ENCODE measurements at places on chromosomes 1 and 21. TPM values are rescaled to one million over a fixed set of nuclear protein-coding genes. Genes with fewer than 3 reads are reported as not detected.

DNA sequence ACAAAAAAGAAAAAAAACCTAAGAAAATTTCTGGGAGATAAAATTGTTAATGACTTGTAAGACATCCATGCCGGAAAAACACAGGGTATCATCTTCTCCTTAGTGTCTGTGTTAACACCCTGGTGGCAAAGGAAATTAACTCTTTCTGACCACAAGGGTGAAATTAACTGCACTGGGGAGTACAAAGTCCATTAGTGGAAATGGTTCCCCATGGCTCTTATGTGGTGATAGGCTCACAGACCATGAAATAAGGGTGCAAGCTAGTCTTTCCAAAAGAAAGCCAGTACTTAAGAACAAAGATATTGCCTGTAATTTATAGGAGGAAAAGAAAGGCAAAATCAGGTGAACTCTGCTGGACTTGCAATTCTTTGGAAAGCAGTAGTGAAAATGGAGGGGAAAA lies 185.4 kb downstream of the LRRIQ3 start:
- no peak overlapping the region for H3K4me3 ChIP-seq
- no peaks in the 10 kb centered on the region for H3K27me3 ChIP-seq
- no peaks in the 10 kb centered on the region for H3K36me3 ChIP-seq
- H3K27ac ChIP-seq, result no peak overlapping the region
- peaks cover 7% of the 10 kb centered on the region for H3K4me1 ChIP-seq

PLEKHG5 gene
- total RNA-seq, result 2.8 TPM

TMEM39B gene
- total RNA-seq, result 32.6 TPM

SMCP gene
- total RNA-seq, result not detected

GRCh38 chr1:10170239-10170574 lies 40.2 kb upstream of the KIF1B start:
- H3K4me1 ChIP-seq, result peaks cover 55% of the 10 kb centered on the region
- H3K4me3 ChIP-seq, result peak overlapping the region; percentile 51
- H3K36me3 ChIP-seq, result peaks cover 63% of the 10 kb centered on the region
- peak; percentile 52 for DNase-seq

- peaks cover 63% of the 10 kb centered on the region for H3K27me3 ChIP-seq
- H3K27ac ChIP-seq, result no peak within 1 kb of the TSS
- H3K36me3 ChIP-seq, result no peaks in the 10 kb centered on the region
- peak within 1 kb of the TSS; percentile 52 for H3K4me3 ChIP-seq
- DNase-seq, result peak; percentile 53
Observed at GRCh38 chr1:224615861-224616755, at the start of gene CNIH3. Gene CNIH3, plus strand, starts transcription at chr1:224616317. Its CDS starts 858 bp downstream, at chr1:224617175.

GRCh38 chr1:177211231-177211630 lies 40.5 kb downstream of the BRINP2 start:
- no peaks in the 10 kb centered on the region for H3K4me1 ChIP-seq
- no peak overlapping the region for H3K4me3 ChIP-seq
- H3K27ac ChIP-seq, result no peak overlapping the region
- no peaks in the 10 kb centered on the region for H3K27me3 ChIP-seq
- DNase-seq, result no peak

DNA sequence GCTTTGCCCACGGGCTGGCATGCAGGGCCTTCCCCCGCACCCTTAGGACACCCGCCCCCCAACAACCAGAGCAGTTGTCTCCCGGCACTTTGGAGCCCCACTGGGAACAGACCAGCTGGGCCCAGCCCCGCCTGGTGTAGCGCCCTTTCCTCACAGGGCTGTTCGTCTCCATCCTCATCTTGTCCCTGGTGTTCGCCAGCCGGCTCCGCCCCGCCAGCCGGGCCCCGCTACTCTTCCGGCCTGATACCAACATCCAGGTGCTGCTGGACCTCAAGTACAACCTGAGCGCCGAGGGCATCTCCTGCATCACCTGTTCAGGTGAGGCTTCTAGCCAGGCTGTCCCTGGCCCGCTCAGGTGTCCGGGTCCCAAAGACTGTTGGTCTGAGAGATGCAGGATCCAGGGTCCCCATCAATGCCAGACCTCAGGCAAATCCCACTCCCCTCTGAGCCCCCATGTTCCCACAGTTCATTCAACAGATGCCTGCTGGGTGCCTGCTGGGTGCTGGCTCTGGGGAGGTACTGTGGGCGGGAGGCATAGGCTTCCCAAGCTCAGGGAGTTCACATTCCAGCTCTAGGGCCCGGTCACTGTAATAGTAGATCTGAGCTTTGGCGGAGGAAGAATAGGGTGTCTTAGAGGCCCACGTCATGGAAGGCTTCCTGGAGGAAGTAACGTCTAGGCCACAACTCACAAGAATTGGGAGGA lies 41.7 kb downstream of the DISP3 start:
- no peaks in the 10 kb centered on the region for H3K27me3 ChIP-seq
- H3K4me3 ChIP-seq, result no peak overlapping the region
- no peak overlapping the region for H3K27ac ChIP-seq
- no peaks in the 10 kb centered on the region for H3K36me3 ChIP-seq

GRCh38 chr1:8562881-8563865 lies 245.3 kb downstream of the SLC45A1 start:
- H3K27ac ChIP-seq, result no peak overlapping the region
- H3K27me3 ChIP-seq, result no peaks in the 10 kb centered on the region
- peaks cover 15% of the 10 kb centered on the region for H3K4me1 ChIP-seq
- no peak for DNase-seq

LRRIQ3 gene
- 0.37 TPM for total RNA-seq

MAGOH gene
- 83.1 TPM for total RNA-seq

DNA sequence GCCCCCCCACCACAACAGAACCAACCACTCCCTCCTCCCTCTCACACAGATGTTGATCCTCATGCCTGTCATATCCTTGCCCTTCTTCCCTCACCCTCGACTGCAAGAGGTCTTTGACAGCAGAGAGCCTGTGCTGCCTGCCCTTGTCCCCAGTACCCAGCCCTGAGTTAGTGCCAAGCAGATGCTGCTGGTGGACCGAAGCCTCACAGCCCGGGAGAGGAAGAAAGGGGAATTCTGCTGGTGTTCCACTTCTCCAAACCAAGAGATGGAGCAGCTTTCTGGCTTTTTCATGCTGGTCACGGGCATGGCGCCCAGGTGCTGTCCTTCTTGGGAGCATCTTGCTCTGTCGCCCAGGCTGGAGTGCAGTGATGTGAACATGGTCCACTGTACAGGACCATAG lies 69.1 kb downstream of the SLC66A1 start:
- no peak overlapping the region for H3K4me3 ChIP-seq
- H3K4me1 ChIP-seq, result peaks cover 3% of the 10 kb centered on the region
- no peak for DNase-seq
- no peaks in the 10 kb centered on the region for H3K27me3 ChIP-seq

TNFRSF4 gene
- total RNA-seq, result 1.6 TPM

CNKSR1 gene
- total RNA-seq, result 2.2 TPM

DNA sequence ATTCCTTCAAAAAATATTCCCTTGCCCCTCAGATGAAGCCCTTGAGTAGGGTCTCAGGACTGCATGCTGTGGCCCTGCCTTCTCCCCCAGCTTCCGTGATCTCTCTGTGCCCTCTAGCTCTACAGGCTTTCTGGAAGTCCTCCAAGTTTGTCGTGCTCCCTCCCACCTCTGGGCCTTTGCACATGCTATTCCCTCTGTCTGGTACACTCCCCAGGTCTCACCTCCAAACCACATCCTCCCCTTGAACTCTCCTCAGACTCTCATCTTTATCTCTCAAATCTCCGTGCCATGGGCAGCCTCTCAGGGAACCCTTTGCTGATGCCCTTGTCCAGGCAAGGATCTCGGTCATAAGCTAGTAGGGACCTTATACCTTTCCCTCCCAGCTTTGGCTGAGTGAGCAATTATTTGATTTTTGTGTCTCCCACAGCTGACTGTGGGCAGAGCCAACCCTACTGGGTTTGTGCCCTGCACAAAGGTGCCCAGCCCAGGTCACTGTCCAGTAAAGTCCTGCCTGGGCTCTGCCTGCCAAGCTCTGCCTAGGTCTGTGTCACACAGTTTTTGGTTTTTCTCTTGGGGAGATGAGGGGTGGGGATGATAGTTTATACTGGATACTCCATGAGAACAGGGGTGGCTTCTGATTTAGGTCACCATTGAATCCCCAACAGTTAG lies 188.1 kb downstream of the ZNF281 start:
- no peak for DNase-seq
- H3K27me3 ChIP-seq, result peaks cover 12% of the 10 kb centered on the region
- H3K4me1 ChIP-seq, result peaks cover 27% of the 10 kb centered on the region
- no peak overlapping the region for H3K4me3 ChIP-seq

- peaks cover 2% of the 10 kb centered on the region for H3K27me3 ChIP-seq
- no peak for DNase-seq
- no peak overlapping the region for H3K4me3 ChIP-seq
- H3K36me3 ChIP-seq, result no peaks in the 10 kb centered on the region
Observed at GRCh38 chr1:87295445-87296110, 33.1 kb upstream of the LMO4 start.

NSL1 gene
- 55.0 TPM for total RNA-seq

SLAMF9 gene
- total RNA-seq, result not detected

UBL4B gene
- total RNA-seq, result not detected

- peak overlapping the region; percentile 11 for H3K27ac ChIP-seq
- DNase-seq, result peak; percentile 26
- H3K4me3 ChIP-seq, result peak overlapping the region; percentile 90
- H3K4me1 ChIP-seq, result peaks cover 19% of the 10 kb centered on the region
- peaks cover 1% of the 10 kb centered on the region for H3K27me3 ChIP-seq
Observed at GRCh38 chr1:150516050-150516591, 569 bp downstream of the FALEC start.

DNA sequence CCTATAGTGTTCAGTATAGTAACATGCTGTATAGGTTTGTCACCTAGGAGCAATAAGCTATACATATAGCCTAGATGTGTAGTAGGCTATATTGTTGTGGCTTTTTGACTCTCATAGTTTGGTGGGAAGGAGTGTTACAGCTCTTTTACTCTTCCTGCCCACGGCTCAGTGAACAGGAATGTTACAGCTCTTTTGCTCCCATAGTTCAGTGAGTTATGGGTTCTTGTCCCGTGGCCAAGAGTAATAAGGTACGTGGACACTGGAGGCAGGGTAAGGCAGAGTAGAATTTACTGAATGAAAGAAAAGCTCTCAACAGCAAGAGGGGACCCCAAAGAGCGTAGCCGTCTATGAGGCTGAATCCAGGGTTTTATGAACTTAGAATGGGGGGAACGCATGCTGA lies 734.3 kb downstream of the ADGRL2 start:
- no peak overlapping the region for H3K27ac ChIP-seq
- H3K4me1 ChIP-seq, result no peaks in the 10 kb centered on the region
- H3K27me3 ChIP-seq, result no peaks in the 10 kb centered on the region
- H3K36me3 ChIP-seq, result no peaks in the 10 kb centered on the region
- H3K4me3 ChIP-seq, result no peak overlapping the region
- no peak for DNase-seq

DNA sequence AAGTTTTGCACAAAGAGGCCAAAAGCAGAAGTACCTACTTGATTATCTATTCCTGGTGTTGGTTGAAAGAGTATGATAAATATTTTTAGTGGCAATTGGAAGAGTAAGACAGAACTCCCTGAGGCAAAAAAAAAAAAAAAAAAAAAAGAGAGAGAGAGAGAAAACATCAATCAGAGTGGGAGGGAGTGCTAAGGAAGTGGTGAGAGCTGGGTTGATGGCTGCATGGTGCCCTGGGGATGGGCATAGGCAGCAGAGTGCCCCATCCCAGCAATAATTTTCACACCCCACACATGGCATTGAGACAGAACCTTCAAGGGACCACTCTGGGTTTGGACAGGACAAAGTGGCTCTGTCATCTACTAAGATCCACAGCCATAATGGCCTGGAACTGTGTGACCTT lies 59.4 kb upstream of the FAM20B start:
- no peaks in the 10 kb centered on the region for H3K27me3 ChIP-seq
- H3K4me3 ChIP-seq, result no peak overlapping the region
- no peak overlapping the region for H3K27ac ChIP-seq
- no peaks in the 10 kb centered on the region for H3K4me1 ChIP-seq
- H3K36me3 ChIP-seq, result no peaks in the 10 kb centered on the region

CLIC6 gene
- 0.21 TPM for total RNA-seq

MXRA8 gene
- not detected for total RNA-seq

AHCTF1 gene
- total RNA-seq, result 30.4 TPM

GRCh38 chr1:15954316-15954715 lies 21.6 kb downstream of the ZBTB17 start:
- H3K36me3 ChIP-seq, result peaks cover 18% of the 10 kb centered on the region
- peaks cover 76% of the 10 kb centered on the region for H3K4me1 ChIP-seq
- no peak overlapping the region for H3K4me3 ChIP-seq
- H3K27ac ChIP-seq, result no peak overlapping the region
- no peaks in the 10 kb centered on the region for H3K27me3 ChIP-seq

ERICH3 gene
- not detected for total RNA-seq

GRCh38 chr1:6056572-6056948 lies 10.9 kb downstream of the KCNAB2 start:
- no peak for DNase-seq
- peaks cover 55% of the 10 kb centered on the region for H3K36me3 ChIP-seq
- no peaks in the 10 kb centered on the region for H3K27me3 ChIP-seq
- no peak overlapping the region for H3K27ac ChIP-seq
- H3K4me1 ChIP-seq, result no peaks in the 10 kb centered on the region

EPHB2 gene
- not detected for total RNA-seq

GRCh38 chr1:55007625-55008024 lies 8.9 kb downstream of the BSND start:
- H3K27me3 ChIP-seq, result peaks cover 4% of the 10 kb centered on the region
- H3K27ac ChIP-seq, result no peak overlapping the region
- no peak for DNase-seq
- H3K4me3 ChIP-seq, result no peak overlapping the region

TTC24 gene
- 18.6 TPM for total RNA-seq

DNA sequence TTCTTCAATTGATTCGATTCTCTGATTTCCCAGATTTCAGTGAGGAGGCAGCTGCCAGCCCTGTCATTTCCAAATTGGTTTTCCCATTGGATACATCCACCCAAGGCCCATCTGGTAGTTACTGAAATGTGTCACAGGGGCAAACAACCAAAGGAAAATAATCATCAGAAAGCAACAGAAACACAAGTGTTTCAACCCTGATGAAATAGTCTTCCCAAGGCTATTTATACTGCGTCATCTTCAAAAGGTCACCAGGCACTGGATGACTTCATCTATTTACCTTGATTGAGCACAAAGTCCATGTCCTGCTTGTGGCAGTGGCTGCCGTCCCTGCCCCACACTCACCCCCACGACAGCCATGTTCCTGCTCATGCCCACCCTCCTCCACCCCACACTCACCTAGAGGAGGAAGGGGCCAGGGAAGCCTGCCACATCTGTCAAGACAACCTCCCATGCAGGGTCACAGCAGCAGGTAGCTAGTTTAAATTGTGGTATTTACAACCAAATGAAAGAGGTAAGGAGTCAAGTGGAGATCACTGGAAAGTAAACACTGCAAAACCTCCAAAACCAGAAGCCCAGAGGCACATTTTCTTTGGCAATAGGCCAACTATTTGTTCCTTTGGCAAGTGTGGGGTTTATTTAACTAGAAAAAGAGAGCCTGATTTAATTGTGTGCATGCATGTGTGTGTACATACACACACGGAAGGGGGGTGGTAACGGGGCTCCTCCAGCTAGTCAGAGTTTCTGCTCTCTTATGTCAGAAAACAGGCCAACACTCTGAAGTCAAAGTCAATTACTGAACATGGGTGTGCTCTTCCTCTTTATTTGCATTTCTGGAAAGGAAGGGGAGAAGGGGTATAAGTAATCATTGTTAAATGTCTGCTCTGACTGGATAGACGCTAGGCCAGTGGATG lies 49.5 kb upstream of the RAB4A start:
- DNase-seq, result no peak
- H3K36me3 ChIP-seq, result no peaks in the 10 kb centered on the region
- no peak overlapping the region for H3K27ac ChIP-seq
- no peaks in the 10 kb centered on the region for H3K4me1 ChIP-seq
- no peak overlapping the region for H3K4me3 ChIP-seq

LRRC7 gene
- total RNA-seq, result 0.16 TPM

GRCh38 chr1:97832481-97832880 lies 88.4 kb downstream of the DPYD start:
- H3K27me3 ChIP-seq, result no peaks in the 10 kb centered on the region
- no peak overlapping the region for H3K27ac ChIP-seq
- H3K36me3 ChIP-seq, result no peaks in the 10 kb centered on the region
- no peak for DNase-seq
- H3K4me1 ChIP-seq, result no peaks in the 10 kb centered on the region

DISC1 gene
- total RNA-seq, result 12.6 TPM

DCST1 gene
- total RNA-seq, result not detected

Data from activated CD8-positive, alpha-beta T cell treated with anti-CD3 and anti-CD28 coated beads, Interleukin-2, amount 10 ng/mL, durations not matched to agents 7 days and 5 days (primary cell).